ENCODE measurements at places on chromosomes 12 and 14.

GRCh38 chr12:6461401-6462233, 8.9 kb downstream of the VAMP1 start:
- peak; percentile 82 for DNase-seq

- DNase-seq = no peak
These were observed 202.3 kb upstream of the CDKN3 start for GRCh38 chr14:54194501-54194900.

DNA sequence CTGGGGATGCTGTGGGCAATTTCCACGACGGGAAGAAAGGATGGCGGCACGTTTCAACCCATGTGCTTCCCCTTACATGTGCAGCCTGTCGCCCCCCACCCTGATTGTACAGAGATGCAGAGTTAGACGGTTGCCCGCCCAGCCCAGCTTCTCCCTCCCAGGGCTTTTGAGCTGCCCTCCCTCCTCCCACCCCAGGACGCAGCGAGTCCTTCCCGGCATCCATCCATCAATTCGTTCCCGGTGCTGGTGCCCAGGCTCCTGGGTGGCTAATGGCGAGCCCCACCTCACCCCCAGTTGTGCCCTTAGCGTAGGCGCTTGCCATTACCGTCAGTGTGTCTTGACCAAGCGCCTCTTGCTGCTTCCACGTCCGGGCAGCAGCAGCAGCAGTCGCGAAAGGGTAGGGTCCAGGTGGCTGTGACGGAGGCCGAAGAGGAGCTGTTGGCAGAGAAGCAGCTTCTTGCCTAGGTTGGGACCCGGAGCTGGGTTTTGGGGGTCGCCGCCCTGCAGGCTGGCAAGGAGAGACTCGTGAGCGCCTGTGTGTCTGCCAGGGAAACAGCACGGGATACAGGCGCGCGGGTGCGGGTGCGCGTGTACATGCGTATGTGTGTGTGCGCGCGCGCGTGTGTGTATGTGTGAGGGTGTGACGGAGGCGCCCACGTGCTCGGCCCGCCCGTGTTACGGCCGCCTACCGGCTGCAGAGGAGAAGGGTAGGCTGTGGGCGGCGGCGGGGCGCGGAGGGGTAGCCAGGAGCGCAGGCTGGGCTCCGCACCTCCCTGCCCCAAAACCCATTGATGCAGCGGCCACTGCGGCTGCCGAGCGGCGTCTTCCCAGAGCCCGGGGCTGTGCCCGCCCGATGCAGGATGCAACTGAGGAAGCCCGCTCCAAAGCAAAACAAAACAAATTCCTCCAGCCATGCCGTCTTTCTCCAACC, at the start of gene SLC6A15:
Gene SLC6A15 (minus strand): TSS at position 602 of the 931 bp plus-strand sequence. CDS start 20,679 bp downstream, outside the sequence.
- peak; percentile 15 for DNase-seq

- no peak for DNase-seq
These were observed 30.9 kb downstream of the CKB start for GRCh38 chr14:103491691-103492090.

DNA sequence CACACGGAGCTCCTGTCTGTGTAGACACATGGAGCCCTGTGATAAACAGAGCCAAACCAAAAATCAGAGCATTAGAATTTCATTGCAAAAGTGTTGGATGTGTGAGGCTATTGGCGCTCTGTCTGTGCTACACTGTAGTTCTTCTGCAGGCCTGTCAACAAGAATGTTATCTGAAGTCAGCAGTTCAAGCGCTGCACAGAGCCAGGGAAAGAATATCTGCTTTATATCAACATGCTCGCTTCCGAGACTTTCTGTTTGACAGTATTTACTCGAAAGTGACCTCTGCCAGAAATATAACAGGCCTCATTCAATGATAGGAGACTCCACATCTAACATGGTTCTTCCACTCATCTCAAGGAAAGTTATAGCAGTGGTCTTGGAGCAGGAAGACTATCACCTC, 118.3 kb downstream of the CCER1 start:
- no peak for DNase-seq

- DNase-seq = no peak
These were observed 17.7 kb downstream of the SYNE3 start for GRCh38 chr14:95498622-95499353.

DNA sequence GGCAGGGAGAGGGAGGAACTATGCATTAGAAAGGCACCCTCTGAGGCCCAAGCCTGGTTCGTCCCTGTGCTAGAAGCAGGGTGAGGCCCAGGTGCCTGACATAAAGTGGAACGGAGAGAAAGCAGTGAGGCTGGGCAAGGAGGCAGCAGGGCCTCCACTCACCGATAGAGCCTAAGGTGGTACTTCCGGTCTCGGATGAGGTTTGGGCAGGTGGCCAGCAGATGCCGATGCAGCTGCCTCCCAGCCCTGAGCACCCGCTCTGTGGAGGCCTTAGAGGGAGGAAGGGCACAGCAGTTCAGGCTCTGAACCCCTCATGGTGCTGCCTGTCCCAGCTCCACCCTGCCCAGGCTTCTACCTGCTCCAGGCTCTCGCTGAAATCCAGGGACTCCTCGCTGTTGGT, 7.1 kb downstream of the RAPGEF3 start:
- no peak for DNase-seq

- DNase-seq = no peak
These were observed 281.0 kb upstream of the CRY1 start for GRCh38 chr12:107374161-107374840.

- DNase-seq = no peak
These were observed 26.3 kb downstream of the ZFYVE21 start for GRCh38 chr14:103741876-103742275.

Data from GM20000 (cell line).